ENCODE measurements at places on chromosomes 6 and 20.

DNA sequence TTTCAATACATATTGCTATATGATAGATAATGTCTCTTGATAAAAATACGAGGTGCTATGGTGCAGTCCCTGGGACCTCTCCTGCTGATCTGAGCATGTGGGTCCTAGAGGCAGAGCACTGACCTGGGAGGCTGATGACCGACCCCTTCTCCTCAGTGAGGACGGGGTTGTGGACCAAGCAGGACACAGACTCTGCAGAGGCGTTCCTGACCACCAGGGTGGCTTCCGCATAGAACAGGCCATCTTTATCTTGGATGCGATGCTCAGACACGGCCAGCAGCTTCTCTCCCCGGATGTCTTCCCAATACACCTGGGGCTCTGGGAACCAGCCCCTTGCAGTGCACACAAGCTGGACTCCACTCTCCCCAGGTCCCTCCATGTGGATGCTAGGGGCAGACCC is 4.2 kb downstream of the BTNL2 start:
- no peak for DNase-seq

DNA sequence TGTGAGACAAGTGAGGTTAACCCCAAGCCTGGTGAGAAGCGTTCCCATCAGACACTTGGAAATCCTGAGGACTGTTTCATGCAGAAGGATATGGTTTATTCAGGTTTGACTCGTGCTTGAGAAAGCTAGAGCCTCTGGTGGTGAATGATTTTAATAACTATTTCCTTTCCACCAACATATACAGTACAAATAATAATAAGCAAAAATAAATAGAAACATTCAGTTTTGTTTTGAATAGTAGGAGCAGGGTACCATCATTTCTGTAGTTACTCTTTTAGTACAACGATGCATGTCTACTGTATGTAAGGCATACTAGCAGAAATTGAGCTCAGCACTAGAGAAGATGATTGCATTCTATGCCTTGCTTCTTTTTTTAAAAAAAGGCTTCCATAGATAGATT is 33.5 kb downstream of the PLG start:
- DNase-seq, result no peak

DNA sequence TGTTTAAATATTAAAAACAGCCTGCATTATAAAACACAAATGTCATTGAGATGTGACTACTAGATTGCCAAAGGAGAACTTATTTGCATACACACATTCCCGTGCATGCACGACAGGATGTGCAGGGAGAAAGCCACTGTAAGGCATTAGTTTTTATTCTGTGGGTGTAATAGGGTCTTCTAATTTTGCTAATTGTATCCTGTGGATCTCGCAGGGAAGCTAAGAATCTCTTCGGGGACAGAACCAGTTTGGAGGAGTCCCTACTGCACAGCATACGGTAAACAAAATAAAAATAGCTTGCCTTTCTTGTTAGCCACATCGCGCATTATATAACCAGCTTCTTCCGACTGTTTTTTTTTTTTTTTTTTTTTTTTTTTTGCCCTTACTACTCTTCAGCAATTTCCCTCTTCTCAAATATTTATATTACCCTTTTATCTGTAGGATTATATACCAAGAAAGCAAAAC is 2.0 kb downstream of the ATXN1 start:
- no peak for DNase-seq

DNA sequence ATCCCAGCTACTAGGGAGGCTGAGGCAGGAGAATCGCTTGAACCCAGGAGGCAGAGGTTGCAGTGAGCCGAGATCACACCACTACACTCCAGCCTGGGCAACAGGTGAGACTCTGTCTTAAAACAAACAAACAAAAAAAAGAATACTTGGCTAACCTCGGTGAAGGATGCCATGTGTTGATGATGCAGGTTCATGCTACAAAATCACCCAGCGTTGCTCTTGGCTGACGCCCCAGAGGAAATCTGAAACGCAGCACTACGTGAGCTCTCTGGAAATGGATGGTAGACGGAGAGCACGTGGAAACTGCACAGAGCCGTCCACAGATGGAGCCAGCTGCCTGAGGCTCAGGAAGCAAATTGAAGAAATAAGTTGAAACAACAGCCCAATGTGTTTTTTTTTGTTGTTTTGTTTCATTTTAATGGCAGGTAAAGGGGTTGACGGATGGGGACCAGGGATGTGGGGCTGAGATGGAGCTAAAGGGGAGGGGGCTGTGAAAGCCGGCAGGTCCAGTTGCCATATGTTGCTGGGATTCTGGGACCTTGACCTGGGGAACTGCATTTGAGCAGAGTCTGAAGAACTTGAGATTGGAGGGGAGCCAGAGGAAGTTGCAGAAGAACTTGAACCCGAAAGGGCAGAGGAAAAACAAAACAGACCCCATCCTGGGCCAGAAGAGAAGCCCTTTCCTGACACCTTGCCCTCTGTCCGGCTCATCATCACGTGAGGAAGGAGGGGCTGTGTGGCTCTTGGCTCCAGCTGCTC is 12.8 kb upstream of the MANBAL start:
- DNase-seq, result peak; percentile 38

- no peak for DNase-seq
Measured at GRCh38 chr6:151436300-151436699, 15.6 kb downstream of the RMND1 start.

GRCh38 chr6:144159742-144160141 is 9.4 kb downstream of the STX11 start:
- no peak for DNase-seq

GRCh38 chr6:89703292-89703691 is 64.7 kb upstream of the LYRM2 start:
- no peak for DNase-seq

- DNase-seq, result no peak
Measured at GRCh38 chr20:54123587-54124180, 50.1 kb downstream of the CYP24A1 start.

All from activated naive CD4-positive, alpha-beta T cell treated with anti-CD3 and anti-CD28 coated beads, Interleukin-2, amount 10 ng/mL, durations not matched to agents 7 days and 5 days (primary cell).